Osteoblast (primary cell): ENCODE measurements at places on chromosomes 6 and 20. TPM values are rescaled to one million over a fixed set of nuclear protein-coding genes. Genes with fewer than 3 reads are reported as not detected.

PEX7 gene
- total RNA-seq = 5.4 and 9.1 TPM in 2 replicates

INSM1 gene
- not detected in 2 replicates for total RNA-seq

TDRD6 gene
- total RNA-seq = 0.36 and 0.59 TPM in 2 replicates

ASIP gene
- not detected in 2 replicates for total RNA-seq

BPIFA1 gene
- not detected in 2 replicates for total RNA-seq

DNA sequence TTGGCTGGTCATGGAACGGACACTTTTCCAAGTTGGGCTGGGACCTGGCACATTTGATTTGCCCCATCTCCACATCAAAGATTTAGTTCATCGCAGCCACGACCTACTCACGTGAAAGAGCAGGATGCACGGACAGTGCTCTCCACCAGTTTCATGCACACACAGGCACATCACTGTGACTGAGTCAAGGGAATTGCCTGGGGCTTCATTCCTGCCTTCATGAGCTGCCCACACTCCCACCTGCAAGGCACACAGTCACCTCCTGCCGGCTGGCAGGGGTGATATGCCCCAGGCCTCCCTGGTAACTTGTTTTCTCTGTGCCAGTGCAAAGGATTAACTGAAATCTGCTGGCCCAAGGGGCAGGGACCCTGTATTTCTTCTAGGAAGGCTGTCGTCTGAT is 23.3 kb upstream of the CST1 start:
- DNase-seq = no peak

- no peak for DNase-seq
Measured at GRCh38 chr6:70758883-70759282, 91.2 kb downstream of the SMAP1 start.

GRCh38 chr20:50904067-50904570 is 27.1 kb downstream of the ADNP start:
- DNase-seq = no peak

GRCh38 chr6:139538366-139538765 is 163.9 kb upstream of the CITED2 start:
- no peak for DNase-seq

DNA sequence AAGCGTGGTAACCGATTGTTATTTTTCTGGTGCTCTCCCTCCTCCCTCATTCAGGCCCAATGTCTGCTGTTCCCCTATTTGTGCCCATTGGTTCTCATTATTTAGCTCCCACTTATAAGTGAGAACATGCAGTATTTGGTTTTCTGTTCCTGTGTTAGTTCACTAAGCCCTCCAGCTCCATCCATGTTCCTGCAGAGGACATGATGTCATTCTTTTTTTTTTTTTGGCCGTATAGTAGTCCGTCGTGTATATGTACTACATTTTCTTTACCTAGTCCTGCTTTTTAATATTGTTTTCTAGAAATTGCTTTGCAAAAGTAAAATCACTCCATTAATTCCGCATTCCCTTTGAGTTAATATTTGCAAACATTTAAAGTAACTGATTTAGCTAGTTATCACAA is 23.1 kb downstream of the ZNF451 start:
- no peak for DNase-seq

- no peak for DNase-seq
Measured at GRCh38 chr6:167107787-167108186, 15.1 kb upstream of the CCR6 start.

- no peak for DNase-seq
Measured at GRCh38 chr6:27775796-27776184, 136.4 kb downstream of the OR2B2 start.

- no peak for DNase-seq
Measured at GRCh38 chr6:113920663-113921267, 50.2 kb downstream of the HDAC2 start.

DNA sequence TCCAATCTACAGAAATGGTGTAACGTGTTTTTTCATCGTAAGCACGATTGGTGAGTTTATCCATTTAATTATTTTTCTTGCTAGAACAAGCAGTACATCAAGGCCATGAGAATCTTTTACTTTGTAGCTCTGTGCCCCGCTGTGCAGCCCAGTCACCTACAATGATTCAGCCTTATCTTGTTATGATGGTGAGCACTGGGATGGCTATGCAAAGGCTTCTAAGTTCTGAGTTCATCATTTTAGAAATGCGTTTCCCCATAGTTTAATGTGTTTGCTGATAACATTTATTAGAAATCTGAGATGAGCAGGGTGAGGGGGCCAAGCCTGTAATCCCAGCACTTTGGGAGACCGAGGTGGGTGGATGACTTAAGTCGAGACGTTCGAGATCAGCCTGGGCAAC is 111.8 kb upstream of the QKI start:
- no peak for DNase-seq

DNA sequence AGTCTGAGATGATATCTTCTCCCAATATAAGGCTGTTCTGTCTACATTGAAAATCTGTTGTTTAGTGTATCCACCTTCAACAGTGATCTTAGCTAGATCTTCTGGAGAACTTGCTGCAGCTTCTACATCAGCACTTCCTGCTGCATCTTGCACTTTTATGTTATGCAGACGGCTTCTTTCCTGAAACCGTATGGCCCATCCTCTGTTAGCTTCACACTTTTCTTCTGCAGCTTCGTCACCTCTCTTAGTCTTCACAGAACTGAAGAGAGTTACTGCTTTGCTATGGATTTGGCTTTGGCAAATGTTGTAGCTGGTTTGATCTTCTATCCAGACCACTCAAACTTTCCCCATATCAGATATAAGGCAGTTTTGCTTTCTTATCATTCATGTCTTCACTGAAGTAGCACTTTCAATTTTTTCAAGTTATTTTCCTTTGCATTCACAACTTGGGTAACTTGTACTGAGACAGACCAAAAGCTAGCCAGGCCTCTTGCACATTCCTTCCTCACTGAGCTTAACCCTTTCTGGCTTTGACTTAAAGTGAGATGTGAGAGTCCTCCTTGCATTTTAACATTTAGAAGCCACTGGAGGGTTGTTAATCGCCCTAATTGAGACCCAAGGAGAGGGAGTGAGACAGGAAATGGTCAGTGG is 110.1 kb downstream of the PREP start:
- DNase-seq = no peak

DNA sequence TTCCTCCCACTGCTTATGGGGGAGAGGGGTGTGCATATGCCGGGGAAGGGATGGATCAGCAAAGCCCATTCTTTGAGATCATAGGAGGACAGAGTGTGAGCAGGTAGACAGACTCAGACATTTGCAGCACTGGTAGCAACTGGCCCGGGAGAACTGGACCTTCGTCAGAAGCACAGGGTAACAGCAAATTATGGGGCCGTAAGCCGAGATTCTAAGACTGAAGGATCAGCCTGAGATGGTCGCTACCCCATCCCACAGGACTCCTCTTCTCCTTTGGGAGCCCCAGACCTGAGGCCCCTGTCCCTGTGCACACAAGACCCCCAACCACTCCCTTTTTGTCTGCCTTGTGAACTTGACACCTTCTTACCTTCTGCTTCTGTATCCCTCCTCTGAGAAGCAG is 106.5 kb downstream of the TOX2 start:
- no peak for DNase-seq

GRCh38 chr20:41011551-41012067 is 17.0 kb upstream of the TOP1 start:
- DNase-seq = no peak

GRCh38 chr20:35601990-35602389 is 13.6 kb upstream of the SPAG4 start:
- DNase-seq = no peak

- DNase-seq = no peak
Measured at GRCh38 chr6:42241915-42242314, 24.3 kb upstream of the MRPS10 start.
